ENCODE measurements at places on chromosomes 4 and X.

- no peak for DNase-seq
Observed at GRCh38 chrX:3371163-3371562, 24.7 kb upstream of the MXRA5 start.

- DNase-seq, result no peak
Observed at GRCh38 chr4:155787113-155787710, 28.4 kb downstream of the GUCY1B1 start.

- no peak for DNase-seq
Observed at GRCh38 chr4:108247387-108248049, 78.8 kb upstream of the LEF1 start.

GRCh38 chr4:183455431-183456195 is 11.2 kb downstream of the CDKN2AIP start:
- DNase-seq, result no peak

DNA sequence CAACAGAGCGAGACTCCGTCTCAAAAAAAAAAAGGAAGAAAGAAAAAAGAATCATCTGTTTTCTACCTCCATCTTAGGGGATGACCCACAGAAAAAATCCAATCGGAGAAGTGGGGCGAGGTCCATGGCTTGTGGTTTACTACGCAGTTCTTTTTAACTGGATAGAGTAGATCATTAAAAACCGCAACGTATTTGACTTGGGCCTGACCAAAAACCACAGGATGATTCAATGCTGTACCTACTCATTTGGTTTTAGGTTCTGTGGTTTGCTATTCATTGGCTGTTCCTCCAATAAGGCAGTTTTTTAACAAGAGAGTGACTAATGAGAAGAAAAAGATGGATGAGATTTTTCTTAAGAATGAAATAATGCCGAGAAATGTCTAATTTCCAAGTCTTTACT is 83.7 kb downstream of the FREM3 start:
- DNase-seq, result no peak

GRCh38 chrX:46737462-46737861 is 21.5 kb downstream of the SLC9A7 start:
- DNase-seq, result no peak

DNA sequence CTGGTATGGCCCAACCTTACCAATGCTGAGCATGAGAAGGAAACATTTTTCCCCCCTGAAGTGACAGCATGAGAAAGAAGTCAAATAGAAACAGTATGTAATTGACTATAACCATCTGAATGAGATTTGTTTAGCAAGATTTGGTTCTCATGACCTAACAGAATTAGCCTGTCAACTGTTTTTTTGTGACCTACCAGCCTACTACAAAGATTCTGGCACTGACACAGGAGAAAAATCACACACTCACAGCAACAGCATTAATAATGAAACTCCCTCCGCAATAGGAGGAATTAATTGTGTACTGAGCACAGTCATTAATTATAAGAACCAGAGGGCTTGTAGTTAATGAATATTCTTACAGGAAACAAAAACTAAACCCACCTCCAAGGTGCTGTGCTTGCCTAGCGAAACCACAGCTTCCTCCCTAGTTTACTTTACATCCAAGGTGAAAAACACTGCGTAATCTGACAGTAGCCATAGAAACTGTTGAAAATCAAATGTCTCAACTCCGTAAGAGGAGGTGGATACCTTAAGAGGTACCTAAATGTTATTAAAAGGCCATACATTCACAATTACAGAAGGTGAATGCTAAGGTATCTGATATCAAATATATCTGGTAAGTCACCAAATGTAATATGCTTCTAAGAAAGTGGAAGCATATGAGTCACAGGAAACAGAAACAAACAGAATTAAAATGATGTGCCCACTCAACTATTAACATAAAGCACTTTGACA is 34.9 kb downstream of the MMRN1 start:
- DNase-seq, result no peak

DNA sequence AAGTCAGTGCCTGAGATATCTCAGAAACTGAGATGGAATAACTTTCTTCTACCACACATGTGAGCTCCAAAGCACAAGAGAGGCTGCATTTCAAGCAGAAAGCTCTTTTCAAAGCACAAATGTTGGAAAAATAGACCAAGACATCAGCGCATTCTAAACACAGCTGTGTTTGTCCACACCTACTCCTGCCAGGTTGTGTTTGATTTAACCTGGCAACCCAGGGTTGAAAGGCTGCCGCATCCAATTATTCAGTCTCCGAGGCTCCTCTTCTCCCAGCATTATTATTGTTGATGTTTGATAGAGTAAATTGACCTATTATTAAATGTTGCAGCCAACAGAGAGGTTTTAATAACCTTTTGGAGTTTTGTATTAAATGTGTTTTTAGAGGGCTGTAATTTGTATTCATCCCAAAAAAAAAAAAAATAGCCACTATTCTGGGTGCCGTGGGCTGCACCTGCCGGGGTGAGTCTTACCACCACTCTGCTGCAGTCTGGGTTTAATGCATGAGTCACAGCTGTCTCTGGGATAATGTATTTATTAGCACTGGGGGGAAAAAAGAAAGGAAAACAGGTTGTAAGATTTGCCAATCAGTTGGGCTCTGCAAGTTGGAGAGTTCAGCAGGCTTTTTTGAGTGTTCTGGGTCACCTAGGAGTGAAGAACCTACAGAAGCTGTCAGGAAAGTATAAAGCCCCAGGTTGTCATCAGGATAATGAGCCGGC is 105.2 kb upstream of the NOCT start:
- no peak for DNase-seq

DNA sequence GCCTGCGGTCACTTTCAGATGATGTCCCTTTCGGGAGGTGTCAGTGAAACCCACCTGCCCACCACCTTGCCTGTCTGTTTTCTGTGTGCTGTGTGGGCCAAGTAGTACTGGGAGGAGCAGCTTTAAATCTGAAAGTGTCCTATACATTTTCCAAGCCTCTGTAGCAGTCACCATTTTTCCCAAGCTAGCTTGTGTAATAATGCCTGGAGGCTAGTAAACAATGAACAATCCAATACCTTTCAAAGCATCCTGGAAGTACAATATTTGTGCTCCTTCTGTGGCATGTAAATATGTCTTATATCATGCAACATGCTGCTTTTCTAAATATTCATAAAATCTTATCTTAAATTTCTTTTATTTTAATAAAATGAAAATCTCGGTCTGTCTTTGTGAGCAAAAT is 111.6 kb upstream of the C1GALT1C1 start:
- no peak for DNase-seq

DNA sequence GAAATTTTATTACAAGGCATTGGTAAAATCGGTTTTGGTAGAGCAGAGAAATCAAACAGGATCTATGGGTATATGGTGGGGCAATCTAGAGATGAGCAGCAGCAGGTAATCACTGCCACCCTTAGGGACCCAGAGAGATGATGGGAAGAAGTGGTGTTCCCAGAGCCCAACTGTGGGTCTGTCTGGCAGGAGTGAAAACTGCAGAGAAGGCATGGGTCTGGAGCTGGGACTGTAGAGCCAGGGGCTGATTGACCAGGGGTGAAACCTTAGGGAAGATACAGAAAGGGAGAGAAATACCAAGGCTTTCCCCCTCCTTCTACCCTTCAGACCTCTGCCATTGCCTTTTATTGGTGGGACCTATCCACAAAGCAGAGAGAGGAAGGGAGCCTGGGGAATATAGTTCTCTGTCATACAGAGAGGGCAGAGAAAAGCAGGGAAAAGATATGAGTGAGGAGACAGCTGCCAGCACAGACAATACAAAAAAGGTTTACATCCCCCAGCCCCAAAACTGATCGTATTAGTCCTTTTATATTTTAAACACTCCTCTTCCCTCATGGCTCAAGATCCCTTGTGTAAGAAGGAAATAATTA is 28.7 kb downstream of the PDLIM5 start:
- DNase-seq, result no peak

GRCh38 chr4:98932539-98932938 is 3.6 kb upstream of the EIF4E start:
- no peak for DNase-seq

DNA sequence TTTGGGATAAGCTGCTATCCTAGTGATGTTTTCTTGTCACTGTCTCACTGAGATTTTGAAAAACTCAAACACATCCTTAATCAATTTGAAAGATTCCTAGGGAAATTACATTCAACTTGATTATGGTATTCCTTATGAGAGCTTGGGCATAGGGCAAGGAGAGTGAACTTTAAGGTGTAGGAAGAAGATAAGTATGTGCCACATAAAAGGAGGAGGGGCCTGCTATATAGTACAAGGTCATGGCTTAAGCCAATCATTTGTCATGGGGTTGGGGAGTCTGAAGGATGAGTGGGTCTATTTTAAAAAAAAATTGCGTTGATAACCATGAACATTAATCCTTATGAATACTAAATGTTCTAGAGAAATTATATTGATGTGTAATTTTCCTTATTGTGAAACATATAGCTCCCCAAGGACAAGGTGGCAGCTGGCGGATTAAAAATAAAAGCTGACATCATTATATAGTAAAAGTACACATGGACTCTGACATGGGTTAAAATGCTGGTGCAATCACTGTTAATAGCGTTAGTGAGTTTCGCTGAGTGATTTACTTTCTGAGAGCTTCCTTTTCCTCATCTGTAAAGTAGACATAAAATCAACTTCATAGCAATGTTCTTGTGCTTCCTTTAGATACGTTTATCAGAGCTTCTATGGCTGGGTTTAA is 17.4 kb downstream of the GALNT7 start:
- no peak for DNase-seq

DNA sequence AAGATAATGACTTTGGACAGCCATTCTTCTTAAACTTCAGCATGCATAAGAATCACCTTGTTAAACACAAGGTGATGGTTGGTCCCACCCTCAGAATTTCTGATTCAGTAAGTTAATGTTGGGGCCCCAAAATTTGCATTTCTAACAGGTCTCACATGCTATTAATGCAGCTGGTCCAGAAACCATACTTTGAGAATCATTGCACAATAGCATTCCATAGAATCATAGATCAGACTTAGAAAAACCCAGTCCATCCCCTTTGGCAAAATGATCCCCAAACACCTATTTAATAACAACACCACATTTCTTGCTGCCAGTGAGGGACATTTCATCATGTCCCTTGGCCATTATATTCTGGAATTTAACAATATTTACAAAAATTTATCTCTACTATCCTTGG is 6.2 kb upstream of the MGAT4D start:
- DNase-seq, result no peak

GRCh38 chrX:5733501-5733900 is 495.2 kb downstream of the NLGN4X start:
- no peak for DNase-seq

GRCh38 chrX:132532913-132533312 is 44.1 kb upstream of the MBNL3 start:
- DNase-seq, result no peak

GRCh38 chr4:123838474-123838873 is 441.9 kb downstream of the SPRY1 start:
- no peak for DNase-seq

GRCh38 chr4:155930330-155930729 is 23.3 kb downstream of the CTSO start:
- DNase-seq, result no peak

DNA sequence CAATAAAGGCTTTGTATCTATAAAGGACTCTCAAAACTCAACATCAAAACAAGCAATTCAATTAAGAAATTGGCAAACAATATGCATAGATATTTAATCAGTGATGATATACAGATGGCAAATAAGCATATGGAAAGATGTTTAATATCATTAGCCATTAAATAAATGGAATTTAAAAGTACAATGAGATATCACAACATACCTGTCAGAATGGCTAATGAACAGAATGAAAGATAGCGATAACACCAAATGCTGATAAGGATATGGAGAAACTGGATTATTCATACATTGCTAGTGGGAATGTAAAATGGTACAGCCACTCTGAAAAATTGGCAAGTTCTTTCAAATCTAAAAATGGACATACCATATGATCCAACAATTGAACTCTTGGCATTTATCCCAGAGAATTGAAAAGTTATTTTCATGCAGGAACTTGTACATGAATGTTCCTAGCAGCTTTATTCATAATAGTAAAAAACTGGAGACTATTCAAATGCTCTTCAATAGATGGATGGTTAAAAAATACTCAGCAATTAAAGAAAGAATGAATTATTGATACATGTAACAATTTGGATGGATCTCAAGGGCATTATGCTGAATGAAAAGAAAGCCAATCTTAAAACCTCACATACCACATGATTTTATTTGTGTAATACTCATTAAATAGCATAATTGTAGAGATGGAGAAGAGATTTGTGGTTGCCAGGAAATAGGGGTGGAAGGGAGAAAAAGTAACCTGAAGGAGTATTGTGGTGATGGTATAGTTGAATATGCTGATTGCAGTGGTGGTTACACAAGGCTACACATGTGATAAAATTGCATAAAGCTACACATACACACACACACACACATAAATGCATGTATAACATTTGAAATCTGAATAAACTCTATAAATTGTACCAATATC is 45.9 kb upstream of the ALG13 start:
- DNase-seq, result no peak

GRCh38 chrX:149572743-149573142 is 14.5 kb downstream of the MAGEA9B start:
- no peak for DNase-seq

DNA sequence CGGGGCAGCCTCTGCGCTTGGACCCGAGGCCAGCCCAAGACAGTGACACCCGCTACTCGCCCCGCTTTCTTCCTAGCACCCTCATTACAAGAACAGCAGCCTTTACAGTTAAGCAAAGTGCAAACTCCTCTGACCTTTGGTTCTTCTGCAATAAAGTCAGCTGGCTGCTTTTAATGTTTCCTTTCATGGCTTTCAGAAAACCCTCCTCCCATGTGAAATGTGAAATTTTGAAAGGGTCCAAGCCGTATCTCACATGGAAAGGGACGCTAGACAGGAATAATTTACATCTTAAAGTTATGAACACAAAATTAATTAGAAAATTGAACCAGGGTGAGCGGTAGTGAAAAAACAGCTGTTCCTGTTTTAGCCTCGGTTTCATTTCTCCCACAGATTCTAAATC is 520.1 kb upstream of the FRG1 start:
- DNase-seq, result no peak

DNA sequence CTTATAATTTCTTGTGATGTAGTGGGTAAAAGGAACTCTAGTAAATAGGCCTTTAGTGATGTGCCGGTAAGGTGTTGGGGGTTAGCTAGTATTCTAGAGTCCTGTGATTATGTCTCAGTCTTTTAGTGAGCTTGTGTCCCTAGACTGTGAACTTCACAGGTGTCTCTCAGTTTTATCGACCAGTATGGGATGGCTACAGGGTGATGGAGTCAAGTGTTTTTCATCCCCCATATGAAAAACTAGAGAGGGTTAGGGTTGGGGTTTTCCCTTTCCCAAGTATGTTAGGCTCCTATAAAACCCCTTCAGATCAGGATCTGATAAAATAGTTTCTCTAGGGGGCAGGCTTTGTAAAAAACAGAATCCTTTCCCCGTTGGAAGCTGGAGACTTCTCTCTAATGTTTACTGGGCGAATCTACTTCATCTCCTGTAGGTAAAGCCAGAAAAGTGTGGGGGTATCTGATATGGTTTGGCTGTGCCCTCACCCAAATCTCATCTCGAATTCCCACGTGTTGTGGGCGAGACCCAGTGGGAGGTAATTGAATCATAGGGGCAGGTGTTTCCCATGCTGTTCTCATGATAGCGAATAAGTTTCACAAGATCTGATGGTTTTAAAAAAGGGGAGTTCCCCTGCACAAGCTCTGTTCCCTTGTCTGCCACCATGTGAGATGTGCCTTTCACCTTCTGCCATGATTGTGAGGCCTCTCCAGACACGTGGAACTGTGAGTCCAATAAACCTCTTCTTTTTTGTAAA is 120.8 kb downstream of the DTHD1 start:
- DNase-seq, result no peak

- no peak for DNase-seq
Observed at GRCh38 chr4:87108142-87108546, 112.3 kb downstream of the KLHL8 start.
